ENCODE measurements at places on chromosomes 7 and 10.

DNA sequence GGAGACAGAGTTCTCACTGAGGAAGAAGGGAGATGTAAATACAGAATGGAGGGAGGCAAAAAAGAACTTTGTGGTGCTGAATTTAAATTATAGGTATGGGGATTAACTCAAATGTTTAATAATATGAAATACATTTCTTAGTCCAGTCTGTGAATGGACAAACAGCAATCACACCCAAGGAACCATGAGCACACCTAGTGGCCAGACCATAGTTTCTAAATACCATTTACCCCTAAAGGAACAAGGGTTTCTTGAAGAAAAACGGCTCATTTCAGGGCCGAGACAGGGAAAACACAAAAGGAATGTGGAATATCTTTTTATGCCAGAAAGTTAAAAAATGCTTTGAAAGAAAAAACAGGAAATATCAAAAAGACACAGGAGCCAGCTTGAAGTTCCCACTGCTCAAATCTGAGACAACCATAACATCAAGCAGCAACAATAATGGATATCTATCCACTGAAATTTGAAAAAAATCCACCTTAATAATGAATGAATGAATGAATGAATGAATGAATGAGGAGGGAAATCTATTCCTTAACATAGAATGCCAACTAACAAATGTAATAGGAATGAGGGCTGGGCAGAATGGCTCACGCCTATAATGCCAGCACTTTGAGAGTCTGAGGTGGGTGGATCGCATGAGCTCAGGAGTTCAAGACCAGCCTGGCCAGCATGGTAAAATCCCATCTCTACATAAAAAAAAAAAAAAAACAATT is 8.6 kb downstream of the IPMK start:
- no peak for DNase-seq

- no peak for DNase-seq
These were observed 80.0 kb downstream of the NKX6-2 start for GRCh38 chr10:132705943-132706342.

DNA sequence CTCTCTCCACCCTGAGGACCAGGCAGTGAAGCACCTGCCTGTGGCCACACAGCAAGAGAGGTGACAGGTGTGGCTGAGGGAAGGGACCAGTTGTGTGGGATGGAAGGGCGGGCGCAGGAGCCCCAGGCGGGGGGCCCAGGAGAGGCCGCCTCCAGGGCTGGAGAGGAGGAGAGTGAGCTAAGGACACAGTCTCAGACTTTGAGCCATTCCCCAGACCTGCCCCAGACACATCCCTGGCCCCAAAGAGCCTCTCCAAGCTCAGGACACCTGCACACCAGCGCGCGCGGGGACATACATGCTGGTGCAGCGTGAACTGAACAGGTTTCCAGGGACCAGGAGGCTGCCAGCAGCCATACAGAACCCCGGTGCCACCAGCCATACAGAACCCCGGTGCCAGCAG is 237.3 kb downstream of the MAD1L1 start:
- no peak for DNase-seq

- DNase-seq, result no peak
These were observed 42.1 kb downstream of the NOD1 start for GRCh38 chr7:30436518-30436917.

GRCh38 chr10:10785627-10786026 is 232.0 kb upstream of the CELF2 start:
- peak; percentile 46 for DNase-seq

GRCh38 chr7:154581251-154581890 is 421.6 kb downstream of the PAXIP1 start:
- no peak for DNase-seq

DNA sequence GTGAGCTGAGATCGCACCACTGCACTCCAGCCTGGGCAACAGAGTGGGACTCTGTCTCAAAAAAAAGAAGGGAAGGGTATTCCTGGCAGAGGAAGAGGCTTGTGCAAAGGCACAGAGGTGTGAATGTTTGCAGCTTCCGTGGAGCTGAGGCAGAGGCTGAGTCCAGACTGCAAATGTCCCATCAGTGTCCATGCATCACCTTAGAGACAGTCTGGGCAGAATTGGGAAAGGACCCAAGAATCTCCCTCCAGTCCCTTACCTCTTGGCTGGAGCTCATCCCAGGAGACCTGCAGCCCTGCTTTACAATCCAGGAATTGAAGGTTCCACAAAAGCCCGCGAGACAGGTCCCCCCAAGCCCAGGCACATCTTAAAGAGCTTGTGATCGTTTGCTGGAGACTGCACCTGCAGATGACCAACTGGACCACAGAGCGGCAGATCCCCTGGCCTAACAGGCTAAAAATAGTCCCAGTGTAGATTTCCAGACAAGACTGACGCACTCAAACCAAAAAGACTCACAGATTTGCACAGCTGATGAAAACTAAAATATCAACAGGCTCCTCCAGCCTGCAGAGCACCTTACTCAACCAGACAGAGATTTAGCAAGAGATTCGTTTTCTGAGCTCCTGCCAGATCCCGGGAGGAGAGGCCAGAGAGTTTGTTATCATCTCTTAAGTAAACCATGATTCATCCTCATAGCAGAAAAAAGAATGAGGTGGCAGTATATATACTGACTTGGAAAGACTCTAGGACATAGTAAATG is 22.9 kb upstream of the NANOS1 start:
- DNase-seq, result peak; percentile 98

- no peak for DNase-seq
These were observed 517.4 kb upstream of the ZMIZ1 start for GRCh38 chr10:78551184-78552005.

GRCh38 chr7:121505021-121505420 is 108.9 kb upstream of the FAM3C start:
- DNase-seq, result peak; percentile 34

GRCh38 chr7:29285444-29285793 is 90.8 kb downstream of the CHN2 start:
- peak; percentile 98 for DNase-seq

DNA sequence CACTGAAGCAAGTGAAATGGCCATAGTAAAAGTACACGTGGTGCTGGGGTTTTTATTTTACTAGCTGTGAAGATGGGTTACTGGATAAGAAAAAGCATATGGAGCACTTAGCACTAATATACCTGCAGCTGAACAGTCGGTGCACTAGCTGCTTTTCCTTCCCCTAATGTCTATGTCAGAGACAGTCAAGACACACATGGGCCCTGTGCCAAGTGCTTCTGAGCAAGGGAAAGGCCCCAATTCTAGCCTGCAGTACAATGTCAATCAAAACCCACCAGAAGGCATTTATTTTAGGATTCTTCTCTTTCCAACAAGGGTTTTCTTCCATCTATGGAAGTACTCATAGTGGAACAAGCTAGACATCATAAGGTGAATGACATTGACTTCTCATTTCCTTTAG is 716.7 kb downstream of the CCSER2 start:
- DNase-seq, result no peak

DNA sequence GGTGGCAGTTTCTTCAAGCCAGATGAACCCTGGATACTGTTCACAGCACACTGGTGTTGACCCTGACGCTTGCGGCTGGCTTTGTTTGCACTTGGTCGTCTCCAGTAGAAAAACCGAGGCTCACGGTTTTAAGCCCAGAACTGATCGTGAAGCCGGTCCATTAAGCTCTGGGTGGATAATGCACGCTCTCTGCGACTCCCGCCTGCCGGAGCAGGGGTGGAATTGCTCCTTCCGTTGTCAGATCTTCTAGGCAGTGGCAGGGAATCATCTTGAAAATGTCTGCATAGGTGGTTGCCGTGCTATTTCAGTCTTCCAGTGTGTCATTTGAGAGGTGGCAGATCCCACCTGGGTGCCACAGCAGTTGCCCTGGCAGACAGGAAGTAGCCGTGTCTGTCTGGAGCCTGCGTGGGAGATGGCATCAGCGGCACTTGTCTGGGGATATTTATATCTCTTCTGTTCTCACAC is 35.9 kb upstream of the AP5Z1 start:
- DNase-seq, result peak; percentile 75

Data from astrocyte of the spinal cord (primary cell).